ENCODE measurements at places on chromosomes 2 and 18.

DNA sequence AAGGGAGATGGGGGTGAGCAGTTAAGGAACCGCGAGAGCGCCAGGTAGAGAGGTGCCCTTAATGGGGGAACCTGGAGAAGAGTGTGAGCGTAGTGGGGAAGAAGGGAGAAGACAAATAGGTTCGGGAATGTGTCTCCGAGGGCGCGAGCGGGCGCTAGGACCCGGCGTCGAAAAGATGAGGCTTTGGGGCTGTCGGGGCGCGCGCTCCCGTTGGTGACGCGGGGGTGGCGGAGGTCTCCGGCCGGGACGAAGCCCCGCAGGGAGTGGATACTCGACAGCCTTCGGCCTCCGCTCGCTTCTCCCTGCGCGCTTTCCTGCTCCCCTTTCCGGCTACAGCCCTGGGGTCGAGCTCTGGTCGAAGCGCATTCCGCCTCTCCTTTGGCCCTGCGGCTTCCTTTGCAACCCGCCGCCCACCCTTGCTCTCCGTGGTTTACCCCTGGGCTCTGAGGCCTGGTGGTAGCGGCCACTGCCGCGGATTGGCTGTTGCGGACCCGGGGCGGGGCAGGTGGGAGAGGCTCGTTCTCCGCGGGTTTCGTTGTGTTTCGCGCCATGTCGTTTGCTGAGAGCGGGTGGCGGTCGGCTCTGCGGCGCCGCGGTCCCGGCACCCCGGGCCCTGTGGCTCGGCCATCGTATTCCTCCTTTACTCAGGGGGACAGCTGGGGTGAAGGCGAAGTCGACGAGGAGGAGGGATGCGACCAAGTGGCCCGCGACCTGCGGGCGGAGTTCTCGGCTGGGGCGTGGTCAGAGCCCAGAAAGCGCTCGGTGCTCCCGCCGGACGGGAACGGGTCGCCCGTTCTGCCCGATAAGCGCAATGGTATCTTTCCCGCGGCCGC, at the start of gene ARL6IP6:
ARL6IP6 (plus strand) TSS at position 545 of the 833 bp plus-strand sequence; CDS start at position 550, 5 bp downstream.
- DNase-seq: peak; percentile 89

DNA sequence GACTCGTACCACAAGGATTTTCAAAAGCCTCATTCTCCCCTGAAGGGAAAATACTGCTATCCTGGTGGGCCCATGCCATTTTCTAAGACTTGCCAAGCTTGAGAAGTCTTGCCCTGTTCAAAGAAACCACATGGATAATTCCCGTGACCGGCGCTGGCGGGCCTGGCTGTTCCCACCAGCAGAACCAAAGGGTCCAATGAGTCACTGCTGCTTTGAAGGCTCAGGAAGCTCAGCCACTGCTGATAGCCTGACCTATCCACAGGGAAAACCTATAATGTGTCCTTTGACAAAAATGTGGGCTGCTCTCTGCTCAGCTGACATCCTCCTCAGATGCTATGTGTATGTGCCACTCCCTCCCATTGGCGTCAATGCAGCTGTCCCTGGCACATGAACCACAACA, 137.9 kb upstream of the RAB12 start:
- no peak for DNase-seq

DNA sequence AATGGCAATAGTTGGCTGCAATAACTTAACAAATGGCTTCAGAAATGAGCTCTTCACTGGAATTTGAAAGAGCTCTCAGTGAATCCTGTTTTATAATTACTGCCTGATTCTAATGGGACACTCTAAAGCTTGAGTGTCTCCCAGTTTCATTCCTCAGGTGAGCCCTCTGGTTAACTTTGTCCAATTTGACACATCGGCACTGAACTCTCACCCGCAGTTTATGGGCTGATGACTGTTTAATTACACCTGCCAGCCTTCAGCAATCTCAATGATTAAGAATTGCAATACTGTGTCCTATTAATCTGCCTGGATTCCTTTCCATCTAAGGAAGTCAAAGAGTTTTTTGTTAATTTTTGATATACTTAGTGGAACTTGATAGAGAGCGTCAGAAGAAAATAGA, 110.7 kb upstream of the NABP1 start:
- DNase-seq: no peak

DNA sequence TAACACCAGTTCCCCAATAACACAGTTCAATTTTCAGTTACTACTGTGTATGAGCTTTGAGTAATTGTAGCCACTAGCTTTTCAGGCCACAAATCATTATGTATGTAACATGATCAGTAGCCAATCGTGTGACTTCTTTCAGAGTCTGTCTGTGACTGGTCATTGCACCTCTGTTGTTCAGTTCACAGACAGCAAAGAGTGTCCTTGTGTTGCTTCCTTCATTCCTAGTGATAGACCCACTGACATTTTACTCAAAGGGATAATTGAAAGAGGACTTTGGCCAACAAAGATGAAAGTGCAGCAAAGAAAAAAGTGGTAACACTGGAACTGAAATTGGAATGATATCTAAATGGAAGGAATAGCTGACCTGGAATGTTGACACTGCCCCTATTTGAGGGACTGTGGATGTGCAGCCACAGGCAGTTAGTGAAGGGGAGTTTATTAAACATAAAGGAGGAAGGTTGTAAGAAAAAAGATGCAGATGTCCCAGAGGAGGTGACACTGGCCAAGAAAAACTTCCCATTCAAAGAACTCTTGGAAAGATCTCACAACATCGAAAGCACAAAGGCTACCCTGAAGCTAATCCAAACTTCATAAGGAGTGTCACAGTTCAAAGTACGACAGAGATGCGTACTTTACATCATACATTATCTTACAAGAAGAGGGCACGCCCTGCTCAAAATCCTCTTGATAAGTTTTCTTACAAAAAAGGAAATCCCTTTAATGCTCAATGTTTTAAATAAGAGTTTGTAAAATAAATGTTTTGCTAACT, 19.3 kb downstream of the TTC39C start:
- no peak for DNase-seq

- DNase-seq: no peak
Observed at GRCh38 chr18:998936-999335, 94.3 kb downstream of the ADCYAP1 start.

DNA sequence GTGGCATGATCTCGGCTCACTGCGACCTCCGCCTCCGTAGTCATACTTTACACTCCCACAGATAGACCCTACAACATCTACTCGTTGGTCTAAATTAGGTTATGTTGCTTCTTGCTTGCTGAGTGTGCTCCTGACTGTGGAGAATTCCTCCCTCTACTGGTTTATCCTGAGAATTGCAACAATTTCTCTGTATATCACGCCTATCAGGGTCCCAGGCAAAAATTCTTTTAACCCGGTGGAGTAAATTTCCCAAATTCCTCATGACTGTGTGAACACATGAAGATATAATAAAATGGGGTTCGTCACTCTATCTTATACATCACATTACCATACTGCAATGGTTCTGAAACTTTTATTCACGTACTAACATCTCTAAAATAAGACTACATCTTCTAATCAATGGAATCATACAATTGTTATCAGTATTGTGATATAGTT, 156.7 kb downstream of the EVA1A start:
- DNase-seq: no peak

DNA sequence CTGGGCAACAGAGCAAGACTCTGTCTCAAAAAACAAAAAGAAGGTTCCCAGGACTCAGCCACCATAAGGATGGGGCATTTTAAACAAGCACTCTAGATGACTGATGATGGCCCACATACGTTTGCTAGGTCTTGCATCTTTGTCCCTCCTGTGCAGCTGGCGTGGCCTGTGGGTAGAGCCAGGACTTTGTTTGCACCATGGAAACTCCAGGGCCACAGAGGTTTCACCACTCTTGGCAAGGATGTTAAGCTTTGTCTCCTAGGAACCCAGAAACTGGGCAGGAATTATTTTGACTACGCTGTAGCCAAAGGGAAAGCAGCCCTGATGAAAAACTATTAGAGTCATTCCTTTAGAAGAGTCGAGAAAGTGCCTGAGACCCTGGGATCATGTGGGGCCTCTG, 75.3 kb upstream of the STPG4 start:
- DNase-seq: no peak

- no peak for DNase-seq
Observed at GRCh38 chr2:237185553-237185925, 99.8 kb downstream of the COPS8 start.

- no peak for DNase-seq
Observed at GRCh38 chr2:206160807-206161179, 1.1 kb downstream of the EEF1B2 start.

DNA sequence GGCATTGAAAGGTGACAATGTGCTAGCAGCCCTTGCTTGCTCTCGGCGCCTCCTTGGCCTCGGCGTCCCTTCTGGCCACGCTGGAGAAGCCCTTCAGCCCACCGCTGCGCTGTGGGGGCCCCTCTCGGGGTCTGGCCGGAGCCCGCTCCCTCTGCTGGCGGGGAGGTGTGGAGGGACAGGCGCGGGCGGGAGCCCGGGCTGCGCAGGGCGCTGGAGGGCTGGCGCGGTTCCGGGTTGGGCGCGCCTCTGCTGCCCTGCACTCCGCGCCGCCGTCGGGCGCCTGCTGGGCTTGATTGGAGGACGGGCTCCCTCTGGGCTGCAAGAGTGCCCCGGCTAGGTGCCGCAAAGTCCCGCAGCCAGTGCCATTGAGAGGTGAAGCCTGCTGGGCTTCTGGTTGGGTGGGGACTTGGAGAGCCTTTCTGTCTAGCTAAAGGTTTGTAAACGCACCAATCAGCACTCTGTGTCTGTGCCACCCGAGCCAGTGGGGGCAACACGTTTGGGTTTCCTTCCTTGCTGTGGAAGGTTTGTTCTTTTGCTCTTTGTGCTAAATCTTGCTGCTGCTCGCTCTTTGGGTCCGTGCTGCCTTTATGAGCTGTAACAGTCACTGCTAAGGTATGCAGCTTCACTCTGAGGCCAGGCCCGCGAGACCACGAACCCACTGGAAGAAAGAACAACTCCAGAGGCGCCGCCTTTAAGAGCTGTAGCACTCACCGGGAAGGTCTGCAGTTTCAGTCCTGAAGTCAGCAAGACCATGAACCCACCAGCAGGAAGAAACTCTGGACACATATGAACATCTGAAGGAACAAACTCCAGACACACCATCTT, 14.8 kb upstream of the IMP4 start:
- DNase-seq: no peak

DNA sequence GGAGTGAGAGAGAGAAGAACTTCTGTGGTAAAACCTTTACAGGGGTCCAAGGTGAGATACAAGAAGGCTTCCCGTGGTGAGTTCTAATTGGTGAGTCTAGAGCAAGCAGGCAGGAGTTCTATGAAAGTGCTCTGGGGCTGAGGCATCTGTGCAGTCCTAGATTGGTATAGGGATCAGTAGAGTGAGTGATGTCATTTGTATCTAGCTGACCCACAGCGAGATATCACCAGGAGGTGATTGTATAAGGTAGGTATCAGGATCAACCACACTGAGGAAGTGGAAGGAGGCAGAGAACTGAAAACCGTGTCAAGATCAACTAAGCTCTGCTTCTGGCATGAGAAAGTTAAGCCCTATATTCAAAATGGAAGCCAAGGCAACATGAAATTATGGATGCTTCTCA, 1648.9 kb upstream of the TMEFF2 start:
- DNase-seq: no peak

GRCh38 chr2:75844651-75845050, 133.9 kb upstream of the GCFC2 start:
- no peak for DNase-seq

- DNase-seq: no peak
Observed at GRCh38 chr2:234437642-234438304, 59.1 kb downstream of the ARL4C start.

- DNase-seq: no peak
Observed at GRCh38 chr2:150735894-150736498, 248.5 kb upstream of the RND3 start.

DNA sequence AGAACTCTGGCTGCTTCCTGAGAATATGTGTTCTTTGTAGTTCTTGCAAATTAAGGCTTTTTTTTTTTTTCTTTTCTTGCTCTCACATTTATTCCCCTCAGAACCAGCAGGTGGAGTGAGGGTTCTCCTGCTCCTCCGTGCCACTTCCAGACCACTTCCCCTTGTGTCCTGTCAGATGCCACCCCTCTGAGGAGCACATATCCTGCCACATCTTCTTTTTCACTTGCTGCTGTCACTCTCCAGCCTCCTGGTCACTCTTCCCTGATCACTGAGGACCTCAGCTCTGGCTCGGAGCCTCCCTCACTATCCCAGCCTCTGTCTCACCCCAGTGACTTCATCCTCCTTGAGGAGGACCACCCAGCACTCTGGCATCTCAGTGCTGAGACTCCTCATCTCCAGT, 100.5 kb downstream of the TACR1 start:
- peak; percentile 1 for DNase-seq

DNA sequence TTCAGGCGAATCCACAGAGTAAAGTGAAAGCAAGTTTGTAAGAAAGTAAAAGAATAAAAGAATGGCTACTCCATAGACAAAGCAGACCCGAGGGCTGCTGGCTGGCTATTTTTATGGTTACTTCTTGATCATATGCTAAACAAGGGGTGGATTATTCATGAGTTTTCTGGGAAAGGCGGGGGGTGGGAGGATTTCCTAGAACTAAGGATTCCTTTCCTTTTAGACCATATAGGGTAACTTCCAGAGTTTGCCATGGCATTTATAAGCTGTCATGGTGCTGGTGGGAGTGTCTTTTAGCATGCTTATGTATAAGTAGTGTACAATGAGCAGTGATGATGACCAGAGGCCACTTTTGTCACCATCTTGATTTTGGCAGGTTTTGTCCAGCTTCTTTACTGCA, 59.8 kb downstream of the SLC4A3 start:
- DNase-seq: no peak

DNA sequence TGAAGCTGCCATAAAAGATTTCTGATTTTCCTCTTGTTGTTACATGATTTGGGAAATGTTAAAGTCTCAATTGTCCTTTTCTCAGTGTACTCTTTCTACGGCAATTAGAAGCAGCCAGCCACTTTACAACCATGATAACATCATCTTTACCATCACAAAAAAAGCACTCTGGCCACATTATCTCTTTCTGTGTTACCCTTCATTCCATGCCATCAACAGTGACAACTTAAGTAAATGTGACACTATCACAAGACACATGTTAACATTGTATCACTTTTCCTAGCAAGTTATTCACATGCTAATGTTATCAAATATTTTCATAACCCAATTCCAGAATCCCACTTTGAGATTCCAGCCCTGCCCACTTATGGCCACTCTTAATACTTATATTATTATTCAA, 131.2 kb downstream of the TMX3 start:
- no peak for DNase-seq

DNA sequence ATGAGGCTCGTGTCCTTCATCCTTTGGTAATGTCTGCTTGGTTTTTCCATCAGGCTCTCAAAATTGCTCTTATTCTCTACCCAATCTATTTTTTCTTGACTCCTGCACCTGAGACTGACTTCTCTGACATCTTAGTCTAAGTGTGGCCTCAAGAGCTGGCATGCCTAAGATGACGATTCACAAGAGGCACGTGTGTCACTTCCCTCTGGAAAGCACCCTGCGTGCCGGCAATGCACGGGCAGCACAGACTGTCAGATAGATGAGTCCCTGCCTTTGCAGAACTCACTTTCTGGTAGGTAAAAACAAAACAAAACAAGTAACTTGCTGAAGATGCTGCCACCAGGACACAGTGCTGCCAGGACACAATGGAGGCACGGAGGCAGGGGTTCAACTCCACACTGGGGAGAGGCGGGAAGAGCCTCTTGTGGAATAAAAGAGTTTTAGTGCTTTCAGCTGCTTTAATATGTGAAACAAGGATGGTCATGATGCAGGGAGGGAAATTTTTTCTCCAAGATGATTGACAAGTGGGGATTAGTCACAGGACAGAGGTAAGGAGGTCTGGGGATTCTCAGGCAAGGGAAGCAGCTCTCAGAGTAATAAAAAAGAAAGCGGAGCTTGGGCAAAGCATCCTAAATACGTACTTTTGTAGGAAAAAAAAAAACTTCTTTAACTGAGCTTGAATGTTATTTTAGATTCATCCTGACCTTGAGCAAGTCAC, 27.3 kb downstream of the CYB5A start:
- DNase-seq: peak; percentile 32

- no peak for DNase-seq
Observed at GRCh38 chr2:31992025-31992579, 18.7 kb downstream of the MEMO1 start.
